Activated naive CD4-positive, alpha-beta T cell treated with anti-CD3 and anti-CD28 coated beads, Interleukin-2, amount 50 U/mL, for 16 hours (primary cell): ENCODE measurements at places on chromosomes 16 and 17.

DNA sequence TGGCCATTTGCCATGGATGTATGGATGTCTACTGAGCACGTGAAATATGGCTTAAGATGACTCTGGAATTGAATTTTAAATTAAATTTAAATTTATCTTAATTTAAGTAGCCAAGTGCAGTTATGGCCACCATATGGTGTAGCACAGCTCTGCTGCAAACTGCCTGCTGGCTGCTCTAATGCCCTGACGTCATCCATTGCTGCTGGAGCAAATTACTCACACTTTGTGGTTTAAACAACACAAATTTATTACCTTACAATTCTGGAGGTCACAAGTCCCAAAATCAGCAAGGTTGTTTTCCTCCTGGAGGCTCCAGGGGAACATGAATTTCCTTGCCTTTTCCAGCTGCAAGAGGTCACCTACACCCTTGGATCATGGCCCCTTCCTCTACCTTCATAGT, 679.3 kb upstream of the EEF2KMT start:
- DNase-seq: no peak

GRCh38 chr16:60684002-60684401, 1352.2 kb downstream of the CDH8 start:
- no peak for DNase-seq

- no peak for DNase-seq
Measured at GRCh38 chr17:30958187-30958586, 12.7 kb upstream of the RNF135 start.

- no peak for DNase-seq
Measured at GRCh38 chr17:62004388-62004787, 60.7 kb downstream of the MED13 start.

DNA sequence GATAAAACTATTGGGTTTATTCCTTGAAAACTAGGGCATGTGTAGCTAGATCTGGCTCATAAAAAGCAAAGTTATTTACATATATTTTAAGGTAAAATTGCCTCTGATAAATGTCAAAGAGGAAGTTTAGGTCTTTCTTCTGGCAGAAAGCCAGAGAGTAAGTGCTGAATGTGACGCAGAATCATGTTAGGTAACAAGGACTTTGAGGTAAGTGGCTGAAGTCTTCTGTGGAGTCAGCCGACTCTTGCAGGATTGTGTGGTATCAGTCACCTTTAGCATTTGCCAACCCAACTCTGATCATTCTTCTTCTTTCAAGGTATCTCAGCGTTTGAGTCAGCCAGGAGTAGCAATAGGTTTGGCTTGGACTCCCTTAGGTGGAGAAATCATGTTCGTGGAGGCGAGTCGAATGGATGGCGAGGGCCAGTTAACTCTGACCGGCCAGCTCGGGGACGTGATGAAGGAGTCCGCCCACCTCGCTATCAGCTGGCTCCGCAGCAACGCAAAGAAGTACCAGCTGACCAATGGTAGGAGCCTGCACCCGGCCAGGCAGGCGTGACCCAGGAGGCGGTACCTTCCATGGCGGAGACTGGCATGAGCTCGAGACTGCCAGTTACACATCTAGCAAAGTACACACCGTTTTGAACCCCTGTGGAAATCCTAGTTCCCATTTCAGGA, 37.9 kb downstream of the SIAH1 start:
- no peak for DNase-seq

DNA sequence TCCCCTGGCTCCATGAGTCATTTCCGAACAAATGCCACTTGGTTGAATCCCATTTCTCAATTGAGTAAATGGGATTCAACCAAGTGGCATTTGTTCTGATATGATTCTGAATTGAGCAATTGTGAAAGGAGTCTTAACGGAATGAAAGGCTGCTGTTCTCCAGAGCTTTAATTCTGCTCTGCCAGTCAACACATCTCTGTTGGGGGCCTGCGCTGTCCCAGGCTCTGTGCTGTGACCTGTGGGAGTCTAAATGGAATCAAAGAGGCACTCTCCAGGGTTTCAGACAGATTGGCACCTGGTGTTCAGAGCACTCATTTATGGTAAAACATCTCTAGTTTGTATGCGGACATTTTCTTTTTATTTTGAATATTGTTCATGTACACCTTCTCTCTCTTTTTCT, 126.2 kb downstream of the WSCD1 start:
- no peak for DNase-seq

DNA sequence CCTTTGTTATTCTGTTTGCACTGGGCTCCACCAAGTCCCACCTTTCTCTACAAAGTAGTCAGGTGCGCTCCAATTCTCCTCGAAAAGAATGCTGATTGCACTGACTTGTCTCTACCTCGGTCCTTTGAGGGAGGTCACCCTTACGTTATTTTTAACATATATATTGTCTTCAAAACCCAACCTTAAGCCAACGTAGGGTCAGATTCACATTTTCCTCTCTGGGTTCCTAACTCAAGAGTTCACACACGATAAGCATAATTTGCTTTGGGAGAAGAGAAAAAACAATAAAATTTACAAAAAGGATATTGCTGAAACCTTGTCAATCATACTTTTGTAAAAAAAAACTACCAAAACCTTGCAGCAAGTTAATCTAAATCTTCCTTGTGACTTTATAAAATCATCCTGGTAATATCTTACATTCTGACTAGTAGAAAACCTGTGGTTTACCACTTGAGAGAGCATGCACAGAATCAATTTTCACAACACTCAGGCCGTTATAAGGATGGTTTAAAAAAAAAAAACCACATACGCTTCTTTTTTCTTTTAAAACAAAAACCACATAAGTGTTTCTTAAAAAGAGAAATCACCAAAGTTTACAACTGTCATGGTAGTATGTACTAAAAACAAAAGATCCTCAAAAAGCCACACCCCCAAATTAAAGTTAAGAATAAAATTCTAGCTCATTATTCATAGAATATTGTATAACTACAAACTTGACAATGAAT, 72.2 kb upstream of the TRAP1 start:
- DNase-seq: no peak

DNA sequence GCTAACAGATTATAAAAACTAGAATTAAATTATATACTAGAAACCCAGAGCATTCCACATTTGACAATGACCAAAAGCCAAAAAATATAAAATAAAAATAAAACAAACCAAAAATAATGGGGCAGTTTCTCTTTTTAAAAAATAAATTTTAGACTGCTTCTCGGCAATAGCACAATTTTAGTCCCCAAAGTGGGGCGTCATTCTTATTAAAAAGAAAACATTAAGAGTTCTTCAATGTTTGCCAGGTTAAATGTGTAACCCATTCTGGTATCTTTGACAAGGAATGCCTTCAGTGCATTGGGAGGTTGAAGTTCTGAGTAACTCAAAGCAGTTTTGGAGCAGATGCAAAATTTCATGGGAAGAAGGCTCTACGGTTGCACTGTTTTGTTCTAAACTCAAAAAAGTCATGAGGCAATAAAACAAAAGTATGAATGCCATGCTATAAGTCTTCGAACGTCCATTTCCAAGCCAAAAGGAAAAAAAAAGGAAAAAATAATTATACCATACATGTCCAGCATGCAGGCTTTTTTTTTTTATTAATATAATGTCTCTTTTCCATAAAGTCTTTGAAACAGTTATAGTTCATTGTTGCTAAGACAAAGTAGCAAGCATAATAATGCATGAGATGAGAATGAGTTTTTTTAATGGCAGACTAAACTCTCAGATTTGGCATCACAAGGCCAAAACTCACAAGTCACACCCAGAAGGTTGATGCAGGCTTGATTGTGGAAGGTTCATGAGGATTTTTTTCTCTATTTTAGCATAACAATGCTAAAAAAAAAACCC, 3.1 kb downstream of the MAF start:
- no peak for DNase-seq

DNA sequence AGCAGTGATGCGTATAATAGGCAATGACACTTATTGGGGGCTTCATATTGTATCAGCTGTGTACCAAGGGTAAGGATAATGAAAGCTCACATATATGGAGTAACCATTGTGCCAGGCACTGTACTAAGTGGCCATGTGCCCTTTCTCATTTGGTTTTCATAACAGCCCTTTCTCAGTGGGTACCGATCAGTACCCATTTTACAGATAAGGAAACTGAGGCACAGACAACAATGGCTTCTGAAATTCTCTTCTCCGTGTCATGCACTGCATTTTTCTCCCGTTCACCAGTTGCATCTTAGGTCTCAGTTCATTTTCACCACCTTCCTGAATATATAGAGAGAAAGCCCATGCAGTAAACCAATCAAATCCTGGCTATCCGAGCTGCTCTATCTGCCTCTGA, 216.7 kb upstream of the RBFOX1 start:
- DNase-seq: no peak

DNA sequence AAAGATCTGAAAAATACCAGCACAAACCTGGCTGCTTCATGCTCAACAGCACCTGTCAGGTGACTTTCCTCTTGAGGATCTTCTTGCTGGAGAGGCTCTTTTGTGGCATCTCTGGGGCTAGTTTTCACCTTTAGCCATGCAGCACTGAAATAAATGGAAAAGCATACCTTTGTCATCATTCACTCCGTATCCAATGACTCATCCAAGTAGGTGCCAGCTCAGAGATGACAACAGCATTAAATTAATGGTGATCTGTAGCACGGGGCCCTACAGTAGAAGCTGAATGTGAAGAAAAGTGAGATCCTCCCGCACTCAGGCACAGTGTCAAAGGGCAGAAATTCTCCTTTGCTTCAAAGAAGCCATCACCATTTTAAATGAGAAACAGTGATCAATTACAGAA, 32.2 kb downstream of the KIAA0753 start:
- no peak for DNase-seq

DNA sequence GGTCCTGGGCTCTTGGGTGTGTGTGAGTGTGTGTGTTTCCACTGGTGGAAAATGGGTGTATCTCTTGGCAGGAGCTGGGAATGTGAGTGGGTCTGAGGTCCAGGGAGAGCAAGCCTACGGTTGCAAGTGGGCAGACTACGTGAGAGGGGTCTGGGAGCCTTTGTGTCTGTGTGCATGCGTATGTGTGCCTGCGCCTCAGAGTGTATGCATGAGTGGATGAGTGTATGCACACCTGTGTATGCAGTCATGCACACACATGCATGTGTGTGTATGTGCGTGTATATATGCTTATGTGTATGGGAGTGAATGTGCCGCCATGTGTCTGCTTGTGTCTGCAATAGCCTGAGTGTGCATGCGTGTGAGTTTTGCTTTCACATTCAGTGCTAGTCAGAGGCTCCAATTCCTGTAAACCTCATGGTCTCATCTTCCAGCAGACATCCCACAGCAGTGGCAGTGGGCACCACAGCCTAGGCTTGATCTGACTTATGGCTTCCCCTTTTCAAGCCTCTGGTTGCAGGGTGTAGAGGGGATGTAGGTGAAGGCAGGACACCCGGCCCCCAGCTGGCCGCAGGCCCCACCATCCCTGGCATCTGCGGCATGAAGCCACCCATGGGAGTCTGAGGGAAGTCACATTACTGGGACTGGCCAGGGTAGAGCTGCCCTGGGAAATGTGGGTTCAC, 19.7 kb upstream of the RMI2 start:
- peak; percentile 28 for DNase-seq

DNA sequence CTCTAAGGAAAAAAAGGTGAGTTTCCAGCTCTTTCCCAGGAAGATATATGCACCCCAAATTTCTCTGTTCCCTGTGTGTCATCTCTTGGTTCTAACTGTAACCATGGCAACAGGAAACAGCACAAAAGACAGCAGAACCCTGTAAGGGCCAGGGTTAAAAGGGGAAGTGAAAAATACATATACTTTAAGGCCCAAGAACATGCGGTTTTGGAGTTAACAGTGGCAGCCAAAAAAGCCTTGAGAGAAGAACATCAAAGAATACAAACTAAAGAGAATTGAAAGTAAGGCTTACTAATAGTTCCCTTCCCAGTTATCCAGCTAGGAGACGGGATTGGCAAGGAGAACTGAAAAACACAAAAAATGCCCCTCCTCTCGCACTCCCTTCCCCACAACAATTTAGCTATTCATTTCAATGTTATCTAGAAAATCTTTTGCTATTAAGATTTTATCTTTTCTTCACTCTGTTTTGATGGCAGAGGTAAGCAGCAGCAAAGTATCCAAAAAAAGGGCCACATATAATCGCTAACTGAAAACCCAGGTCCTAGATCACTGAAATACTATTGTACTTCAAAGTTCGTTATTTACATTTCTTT, 1.5 kb downstream of the SPOP start:
- DNase-seq: no peak

DNA sequence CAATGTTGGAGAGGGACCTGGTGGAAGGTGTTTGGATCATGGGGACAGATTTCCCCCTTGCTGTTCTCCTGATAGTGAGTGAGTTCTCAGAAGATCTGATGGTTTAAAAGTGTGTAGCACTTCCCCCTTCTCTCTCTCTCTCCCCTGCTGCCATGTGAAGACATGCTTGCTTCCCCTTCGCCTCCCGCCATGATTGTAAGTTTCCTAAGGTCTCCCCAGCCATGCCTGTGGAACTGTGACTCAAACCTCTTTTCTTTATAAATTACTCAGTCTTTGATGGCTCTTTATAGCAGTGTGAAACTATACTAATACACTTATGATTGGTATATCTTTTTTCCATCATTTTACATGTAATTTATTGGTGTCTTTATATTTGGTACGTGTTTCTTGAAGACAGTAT, 13.4 kb downstream of the ADGRG5 start:
- DNase-seq: no peak

DNA sequence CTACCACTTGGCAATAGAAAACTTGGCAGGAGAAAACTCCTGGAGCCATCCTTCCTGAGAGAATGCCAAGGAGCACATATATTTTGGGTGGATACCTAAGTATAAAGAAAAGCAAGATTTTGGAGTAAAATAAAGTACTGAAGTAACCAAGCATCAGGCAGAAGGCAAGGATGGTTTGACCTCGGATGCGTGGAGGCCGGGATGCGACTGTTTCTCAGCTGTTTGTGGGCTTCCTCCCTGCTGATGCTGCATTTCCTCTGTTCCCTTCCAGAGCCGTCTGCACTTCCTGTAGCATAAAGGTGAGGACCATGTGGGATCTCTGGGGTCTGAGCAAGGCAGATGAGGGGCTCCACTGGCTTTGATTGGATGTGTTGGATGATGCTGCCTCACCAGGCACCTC, 5.5 kb upstream of the TCF25 start:
- no peak for DNase-seq

- no peak for DNase-seq
Measured at GRCh38 chr17:65185668-65186382, 48.7 kb downstream of the RGS9 start.

- no peak for DNase-seq
Measured at GRCh38 chr16:74296104-74296431, 546 bp upstream of the PSMD7 start.
